RWPE1 (cell line): ENCODE measurements at places on chromosomes 2 and 18.

DNA sequence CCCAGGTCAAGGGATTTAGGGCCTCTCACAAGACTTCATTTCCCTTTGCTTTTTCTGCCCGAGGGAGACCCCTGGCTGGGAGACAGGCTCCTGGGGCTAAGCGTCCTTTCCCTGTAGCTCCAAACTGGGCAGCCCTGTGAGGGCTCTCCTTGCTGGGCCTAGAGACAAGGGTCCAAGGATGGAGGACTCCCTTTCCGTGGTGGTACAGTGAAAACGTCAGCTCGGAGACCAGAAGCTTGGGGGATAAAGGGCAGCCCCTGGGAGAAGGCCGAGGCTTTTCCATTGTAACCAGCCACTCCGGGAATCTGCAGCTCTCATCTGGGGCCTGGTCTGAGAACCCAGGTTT, 2.3 kb downstream of the SIX2 start:
- DNase-seq = no peak

DNA sequence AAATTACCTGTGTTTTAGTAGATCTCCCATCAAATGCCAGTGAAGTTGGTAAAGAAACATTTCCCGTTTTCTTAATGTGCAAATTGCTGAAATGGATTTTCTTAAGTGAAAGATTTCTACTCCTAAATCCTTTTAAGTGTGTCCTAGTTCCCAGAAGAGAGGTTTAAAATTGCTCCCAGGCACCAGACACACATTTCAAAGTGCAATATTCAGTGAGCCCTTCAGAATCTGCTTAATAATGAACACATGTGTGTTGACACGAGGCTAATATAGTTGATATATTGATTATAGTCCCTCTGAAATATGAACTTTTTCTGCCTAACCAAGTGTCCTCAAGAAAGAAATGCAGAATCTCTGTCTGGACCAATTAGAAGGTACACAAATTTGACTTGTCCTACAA, 861.7 kb upstream of the CNTNAP5 start:
- no peak for DNase-seq

GRCh38 chr2:48946449-48947048, 191.0 kb upstream of the LHCGR start:
- DNase-seq = peak; percentile 54

- DNase-seq = no peak
Measured at GRCh38 chr2:163697429-163697828, 38.4 kb downstream of the FIGN start.

DNA sequence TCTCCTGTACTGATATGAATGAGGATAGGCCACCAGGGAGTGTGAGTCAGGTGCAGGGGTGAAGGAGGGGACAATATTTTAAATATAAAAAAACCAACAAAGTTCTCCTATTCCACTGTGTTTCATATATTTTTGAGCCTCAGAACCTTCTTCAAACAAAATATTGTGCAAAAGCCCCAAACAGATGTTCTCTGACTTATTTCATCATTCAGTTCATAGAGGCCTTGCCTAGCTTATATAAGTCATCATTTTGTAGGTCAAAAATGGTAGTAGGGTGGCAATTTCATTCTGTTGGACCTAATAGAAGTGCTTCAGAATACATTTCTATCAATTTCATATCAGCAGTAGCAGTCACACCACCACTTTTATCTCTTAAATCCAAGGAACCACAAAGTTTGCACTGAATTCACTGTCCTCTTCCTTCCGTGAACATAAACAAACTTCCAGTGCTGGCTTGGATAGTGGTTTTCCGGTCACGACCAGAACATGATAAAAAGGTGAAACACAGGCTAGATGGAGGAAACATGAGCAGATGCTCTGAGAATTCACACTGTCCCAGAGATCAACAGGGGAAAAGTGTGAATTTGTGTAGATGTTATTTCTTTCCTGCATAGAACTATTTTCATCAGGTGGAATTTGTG, 99.1 kb downstream of the EN1 start:
- no peak for DNase-seq

- no peak for DNase-seq
Measured at GRCh38 chr2:226491112-226491511, 308.5 kb downstream of the IRS1 start.

GRCh38 chr18:79395308-79395640, 456 bp upstream of the NFATC1 start:
- no peak for DNase-seq

GRCh38 chr2:46025081-46025480, 272.1 kb upstream of the EPAS1 start:
- DNase-seq = no peak

- no peak for DNase-seq
Measured at GRCh38 chr18:68564961-68565360, 149.9 kb downstream of the TMX3 start.

DNA sequence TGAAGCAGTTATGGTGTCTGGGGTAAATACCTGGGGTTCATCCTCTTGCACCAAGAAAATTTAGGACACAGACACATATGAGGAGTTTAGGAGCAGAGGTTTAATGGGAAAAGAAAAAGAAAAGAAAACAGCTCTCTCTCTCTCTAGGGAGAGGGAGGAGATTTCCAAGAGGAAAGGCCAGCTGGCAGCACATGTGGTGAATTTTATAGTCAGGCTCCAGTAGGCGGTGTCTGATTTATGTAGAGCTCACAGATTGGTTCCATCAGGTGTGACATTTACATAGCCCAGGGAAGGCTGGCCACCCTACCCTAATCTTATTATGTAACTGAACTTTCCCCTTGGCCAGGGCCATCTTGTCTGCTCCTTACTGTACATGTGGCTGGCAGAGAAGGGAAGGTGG, 297.5 kb upstream of the RGPD4 start:
- DNase-seq = no peak

DNA sequence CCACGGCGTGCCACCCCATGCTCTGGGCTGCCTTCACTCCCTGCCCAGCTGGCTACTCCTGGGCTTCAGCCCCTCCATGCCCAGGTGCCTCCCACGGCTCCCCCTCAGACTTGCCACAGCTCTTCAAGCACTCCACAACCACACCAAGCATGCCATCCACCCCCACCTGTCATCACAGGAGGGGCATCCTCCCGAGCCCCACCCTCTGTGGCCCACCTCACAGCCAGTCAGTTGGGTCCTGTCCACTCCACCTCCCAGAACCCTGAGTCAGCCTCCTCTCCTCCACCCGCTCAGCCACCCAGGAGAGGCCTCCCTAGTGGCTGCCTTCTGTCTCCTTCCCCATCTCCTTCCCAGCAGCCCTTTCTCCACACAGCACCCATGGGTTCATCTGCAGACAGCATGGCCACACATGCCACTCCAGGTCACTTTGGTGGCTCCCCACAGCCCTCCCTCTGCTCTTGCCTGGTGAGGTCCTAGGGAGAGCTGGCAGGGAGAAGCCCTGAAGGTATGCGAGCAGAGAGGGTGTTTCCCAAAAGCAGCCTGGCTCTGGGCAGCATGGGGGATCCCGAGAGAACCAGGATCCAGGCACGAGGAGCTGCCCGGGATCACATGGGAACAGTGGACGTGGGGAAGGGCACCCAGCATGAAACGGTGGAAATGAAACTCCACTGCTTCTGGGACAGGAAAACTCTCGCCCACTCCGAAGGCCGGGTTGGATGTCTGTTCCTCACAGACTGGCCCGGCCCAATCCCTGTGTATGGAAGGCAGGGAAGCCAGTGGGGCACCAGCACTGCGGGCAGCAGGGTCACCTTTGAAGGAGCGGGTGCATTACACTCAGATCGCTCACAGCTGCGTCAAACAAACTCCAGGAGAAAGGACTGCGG, 2.7 kb downstream of the LIMS2 start:
- no peak for DNase-seq

GRCh38 chr2:135494503-135494902, 36.5 kb downstream of the ZRANB3 start:
- DNase-seq = no peak

- DNase-seq = no peak
Measured at GRCh38 chr2:220334871-220335590, 707.6 kb downstream of the SLC4A3 start.

DNA sequence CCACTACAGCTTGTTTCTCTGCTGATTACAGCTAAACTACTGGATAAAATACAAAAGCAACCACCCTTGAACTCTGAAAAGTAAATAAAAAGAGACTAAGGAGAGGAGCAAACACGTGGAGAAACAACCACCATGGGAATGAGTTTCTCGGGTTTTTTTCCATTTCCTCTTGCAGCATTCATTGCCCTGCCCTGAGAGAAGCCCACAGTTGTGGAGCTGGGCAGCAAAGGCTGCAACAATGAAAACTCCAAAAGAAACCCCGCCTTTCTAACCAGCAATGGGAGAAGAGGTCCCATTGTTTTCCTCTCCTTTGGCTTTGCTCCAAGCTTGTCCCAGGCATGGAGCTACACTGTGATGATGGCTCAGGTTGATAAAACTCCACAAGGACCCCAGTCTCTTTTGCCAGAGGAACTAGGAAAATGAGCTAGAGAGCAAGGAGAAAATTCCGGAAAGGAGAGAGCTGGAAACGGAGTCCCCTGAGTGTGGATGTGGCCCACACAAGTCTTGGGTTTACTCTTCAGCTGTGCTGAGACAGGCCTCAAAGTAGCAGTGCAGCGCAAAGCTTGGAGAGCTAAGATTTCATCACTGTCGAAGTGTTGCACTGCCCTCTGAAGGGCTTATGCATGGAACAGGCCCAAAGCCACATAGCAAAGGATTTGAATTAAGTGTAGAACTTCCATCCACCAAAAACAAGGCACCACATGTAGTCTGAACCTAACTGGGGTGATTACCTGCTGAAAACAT, 20.9 kb downstream of the NAPG start:
- no peak for DNase-seq

DNA sequence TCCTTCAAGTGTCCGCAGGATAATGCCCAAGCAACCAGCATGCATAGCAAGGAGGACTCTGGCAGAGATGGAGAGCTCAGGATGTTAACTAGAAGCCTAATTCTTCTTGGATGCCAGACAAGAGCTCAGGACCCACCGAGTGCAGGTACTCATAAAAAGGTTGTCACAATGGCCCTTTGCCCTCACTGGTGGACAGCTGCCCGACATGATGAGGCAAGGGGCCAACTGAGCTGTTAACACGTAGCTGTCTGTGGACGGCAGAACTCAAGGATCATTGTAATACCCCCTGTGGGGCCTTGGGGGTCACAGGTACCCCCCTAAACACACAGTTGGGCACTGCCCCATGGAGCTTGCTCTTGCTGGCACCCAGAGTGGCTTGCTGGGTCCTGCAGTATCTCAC, 393.7 kb downstream of the PIK3C3 start:
- DNase-seq = no peak

DNA sequence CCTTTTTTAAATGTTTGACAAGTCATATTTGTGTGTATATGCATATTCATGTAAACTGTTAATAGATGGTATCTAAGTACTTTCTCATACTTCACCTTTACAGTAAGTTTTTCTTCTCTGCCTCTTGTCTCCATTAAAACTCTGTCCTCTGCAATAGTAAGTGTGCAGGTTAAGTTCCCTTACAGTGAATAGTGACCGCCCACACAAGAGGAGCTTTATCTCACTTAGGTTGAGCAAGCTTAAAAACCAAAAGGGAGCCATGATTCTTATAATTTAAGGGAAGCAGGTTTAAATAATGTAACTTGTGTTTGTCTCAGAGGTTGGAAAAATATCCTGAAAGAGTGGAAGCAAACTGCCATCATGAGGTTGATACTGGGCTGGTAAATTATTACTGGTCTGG, 61.3 kb downstream of the MRPS9 start:
- no peak for DNase-seq

DNA sequence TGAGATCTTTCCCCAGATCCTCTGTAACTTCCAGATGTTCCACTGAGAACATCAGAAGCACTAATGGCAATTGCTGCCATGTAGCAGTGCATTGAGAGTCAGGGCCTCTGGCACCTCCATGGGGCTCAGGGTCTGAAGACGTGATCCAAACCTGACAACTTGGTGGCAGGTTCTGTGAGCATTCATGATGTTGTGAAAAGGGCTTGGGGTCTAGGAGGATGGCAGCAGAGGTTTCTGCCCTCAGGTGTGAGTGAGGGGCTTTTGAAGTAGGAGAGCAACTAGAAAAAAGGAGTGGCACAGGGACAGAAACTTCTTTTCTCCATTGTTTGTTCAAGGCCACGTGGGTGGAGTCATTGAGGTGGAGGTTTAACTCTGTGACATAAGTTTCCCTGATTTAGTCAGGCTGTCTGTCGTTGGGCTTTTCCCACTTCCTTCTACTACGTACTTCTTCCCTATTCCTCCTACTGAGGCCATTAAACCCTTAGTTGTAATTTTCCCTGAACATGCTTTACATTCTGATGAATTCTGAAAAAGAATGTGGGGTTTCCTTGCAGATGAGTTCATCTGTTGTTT, 13.1 kb downstream of the CFLAR start:
- no peak for DNase-seq

GRCh38 chr2:118832791-118833715, 14.4 kb downstream of the EN1 start:
- no peak for DNase-seq

GRCh38 chr2:236166796-236167296, 1.3 kb downstream of the GBX2 start:
- DNase-seq = no peak

DNA sequence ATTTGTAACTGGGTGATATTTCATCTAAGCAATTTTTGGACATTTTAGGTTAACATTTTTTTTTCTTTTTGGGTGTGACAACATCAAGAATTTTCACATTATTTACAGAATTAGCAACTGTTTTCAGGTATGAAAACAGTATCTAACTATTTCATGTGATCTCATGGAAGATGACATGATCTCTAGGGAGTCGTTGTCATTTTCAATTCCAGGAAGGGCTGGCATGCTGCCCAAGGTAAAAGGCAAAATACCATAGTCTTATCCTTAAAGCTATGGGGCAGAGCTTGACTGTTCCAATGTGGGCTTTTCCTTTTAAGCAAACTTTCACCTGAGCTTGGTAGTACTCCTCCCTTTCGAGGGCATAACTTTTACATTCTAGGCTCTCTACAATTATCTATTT, 443.7 kb downstream of the DSEL start:
- DNase-seq = no peak

GRCh38 chr2:40497251-40497859, 45.5 kb upstream of the SLC8A1 start:
- no peak for DNase-seq

DNA sequence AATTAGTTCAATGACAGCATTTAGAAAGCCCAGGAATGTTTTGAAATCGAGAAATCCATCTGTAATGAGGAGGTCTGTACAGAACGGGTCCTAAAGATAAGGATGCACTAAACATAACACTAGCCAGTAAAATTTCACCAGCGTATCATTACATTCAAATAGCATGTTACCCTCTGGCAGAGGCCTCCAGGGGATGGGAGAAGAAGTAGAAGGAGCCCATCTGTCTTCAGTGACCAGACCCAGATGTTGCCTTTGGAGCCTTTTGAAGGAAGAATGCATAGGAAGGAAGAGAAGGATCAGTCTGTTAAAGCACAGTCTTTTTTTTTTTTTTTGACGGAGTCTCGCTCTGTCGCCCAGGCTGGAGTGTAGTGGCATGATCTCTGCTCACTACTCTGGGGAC, 86.1 kb upstream of the BCL2L11 start:
- DNase-seq = no peak

- DNase-seq = no peak
Measured at GRCh38 chr2:126808929-126809328, 89.8 kb upstream of the TEX51 start.

- no peak for DNase-seq
Measured at GRCh38 chr18:49677081-49677480, 115.2 kb downstream of the LIPG start.

DNA sequence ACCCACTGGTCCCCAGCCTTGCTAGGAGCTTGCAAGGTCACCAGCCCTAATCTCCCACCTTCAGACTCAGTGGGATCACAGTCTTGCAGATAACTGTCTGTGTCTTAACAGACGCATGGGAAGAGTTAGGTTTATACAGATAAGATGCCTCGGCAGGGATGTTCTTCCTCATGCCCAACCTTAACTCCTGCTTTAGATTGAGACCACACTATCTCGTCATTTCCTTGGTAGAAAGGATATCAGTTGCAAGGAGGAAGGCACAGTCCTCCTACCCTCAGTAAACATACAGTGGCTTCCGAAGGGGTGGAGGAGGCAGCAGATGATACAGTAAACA, 7.2 kb downstream of the NT5DC4 start:
- DNase-seq = no peak
